ENCODE measurements at places on chromosomes 12 and 14.
A peak's percentile ranks its signal among the peaks of the same experiment; 100 is the strongest.

- DNase-seq = no peak
These were observed 210.4 kb upstream of the RGS6 start for GRCh38 chr14:71721791-71722190.

GRCh38 chr14:52917735-52918134, 33.1 kb downstream of the FERMT2 start:
- no peak for DNase-seq

DNA sequence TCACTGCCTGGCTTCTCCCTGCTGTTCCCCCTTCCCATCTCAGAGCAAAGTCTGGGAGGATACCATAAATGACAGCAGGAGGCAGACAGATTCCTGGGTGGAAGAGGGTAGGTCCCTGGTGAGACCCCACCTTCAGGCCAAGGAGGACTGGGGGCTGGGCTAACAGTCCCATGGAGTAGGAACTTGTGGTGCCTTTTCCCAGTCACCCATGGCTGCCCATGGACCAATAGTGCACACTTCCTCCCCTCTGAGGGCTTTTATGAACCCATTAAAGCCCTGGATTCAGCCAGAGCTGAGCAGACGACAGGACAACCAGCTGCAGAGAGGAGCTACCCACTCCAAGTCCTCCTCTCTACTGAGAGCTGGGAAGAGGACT, 36.6 kb upstream of the OR5AU1 start:
- DNase-seq = no peak

DNA sequence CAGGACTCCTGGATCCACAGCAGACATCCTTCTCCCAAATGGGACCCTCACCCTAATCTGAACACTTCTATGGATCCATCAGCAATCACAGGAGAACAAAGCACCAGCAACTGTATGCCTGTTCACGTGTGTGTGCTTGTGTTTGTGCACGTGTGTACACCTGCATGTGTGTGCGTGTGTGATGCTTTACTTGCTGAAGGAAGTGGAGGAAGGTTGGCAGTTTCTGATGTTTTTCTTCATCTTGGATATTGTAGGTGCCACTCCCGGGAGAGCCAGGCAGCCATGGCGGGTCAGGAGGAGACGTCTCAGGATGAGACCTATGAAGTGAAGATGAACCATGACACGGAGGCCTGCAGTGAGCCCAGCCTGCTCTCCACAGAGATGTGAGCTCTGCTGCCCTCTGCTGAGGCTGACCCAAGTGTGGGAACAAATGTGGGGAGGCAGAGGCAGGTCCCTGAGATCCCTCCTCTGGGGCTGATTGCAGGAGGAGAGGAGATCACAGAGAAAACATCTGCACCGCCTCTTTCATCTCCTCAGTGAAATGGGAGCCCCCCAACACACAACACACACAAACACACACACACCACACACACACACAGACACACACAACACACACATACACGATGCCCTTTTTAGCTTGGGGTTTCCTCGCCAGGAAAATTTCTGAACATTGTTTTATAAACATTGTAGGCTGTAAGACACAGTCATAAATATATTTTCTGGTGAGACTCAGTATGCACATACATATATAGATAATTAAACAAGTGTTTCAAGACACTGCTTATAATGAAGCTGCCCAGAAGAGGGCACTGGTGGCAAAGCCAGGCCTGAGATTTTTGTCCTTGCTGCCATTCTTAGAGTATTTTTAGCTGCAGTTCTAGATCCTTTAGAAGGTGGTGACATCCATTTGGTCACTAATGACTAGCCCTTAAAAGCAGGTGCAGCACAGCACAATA, 112.2 kb upstream of the FKBP4 start:
- DNase-seq = no peak

- DNase-seq = no peak
These were observed 32.0 kb upstream of the DLGAP5 start for GRCh38 chr14:55223364-55223763.

GRCh38 chr12:132861558-132861957, 25.8 kb downstream of the CHFR start:
- DNase-seq = no peak

DNA sequence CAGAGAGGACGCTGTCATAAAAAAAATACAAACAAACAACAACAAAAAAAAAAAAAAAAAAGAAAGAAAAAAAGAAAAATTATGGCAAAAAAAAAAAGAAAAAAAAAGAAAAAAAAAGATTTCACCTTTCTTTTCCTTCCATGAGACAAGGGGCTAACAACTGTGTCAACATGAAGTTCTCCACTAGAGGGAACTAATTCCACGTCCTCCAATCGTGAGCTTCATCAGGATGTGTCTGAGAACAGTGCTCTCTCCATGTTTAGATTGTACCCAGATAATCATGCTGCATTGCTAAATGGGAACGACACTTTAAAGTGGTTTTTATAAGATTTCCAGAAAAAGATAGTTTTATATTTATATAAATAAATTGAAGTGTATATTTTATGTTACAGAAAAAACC, 96.2 kb upstream of the PTPRB start:
- DNase-seq = peak; percentile 43

DNA sequence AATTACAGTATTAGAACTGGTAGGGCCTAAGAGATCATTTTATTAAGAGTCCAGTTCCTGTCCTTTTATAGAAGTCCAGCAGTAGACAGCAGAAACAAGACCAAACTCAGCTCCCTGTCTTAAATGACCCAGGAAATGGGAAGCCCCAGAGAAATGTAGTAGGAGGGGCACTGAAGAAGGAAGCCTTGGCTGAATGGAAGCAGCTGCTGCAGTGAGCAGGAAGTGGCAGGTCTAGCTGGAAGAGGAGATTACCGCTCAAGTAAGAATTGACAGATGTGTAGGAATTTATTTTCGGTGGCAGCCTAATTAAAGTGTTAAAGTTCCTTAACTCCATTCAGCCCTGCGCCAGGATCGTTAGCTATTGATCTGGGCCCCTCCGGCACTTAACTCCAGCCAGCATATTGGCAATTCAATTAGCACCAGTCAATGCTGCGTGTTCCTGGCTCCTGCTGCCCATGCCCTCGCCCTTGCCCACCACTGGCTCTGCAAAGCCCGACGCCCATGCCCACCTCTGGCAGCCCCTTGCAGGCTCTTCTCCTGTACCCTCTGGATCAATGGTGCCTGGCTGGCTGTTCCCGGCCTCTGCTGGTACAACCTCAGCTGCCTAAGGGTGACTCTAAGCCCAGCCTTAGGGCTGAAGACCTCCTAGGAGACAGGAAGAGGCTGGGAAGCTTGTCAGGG, 21.1 kb downstream of the ZFHX2 start:
- no peak for DNase-seq

DNA sequence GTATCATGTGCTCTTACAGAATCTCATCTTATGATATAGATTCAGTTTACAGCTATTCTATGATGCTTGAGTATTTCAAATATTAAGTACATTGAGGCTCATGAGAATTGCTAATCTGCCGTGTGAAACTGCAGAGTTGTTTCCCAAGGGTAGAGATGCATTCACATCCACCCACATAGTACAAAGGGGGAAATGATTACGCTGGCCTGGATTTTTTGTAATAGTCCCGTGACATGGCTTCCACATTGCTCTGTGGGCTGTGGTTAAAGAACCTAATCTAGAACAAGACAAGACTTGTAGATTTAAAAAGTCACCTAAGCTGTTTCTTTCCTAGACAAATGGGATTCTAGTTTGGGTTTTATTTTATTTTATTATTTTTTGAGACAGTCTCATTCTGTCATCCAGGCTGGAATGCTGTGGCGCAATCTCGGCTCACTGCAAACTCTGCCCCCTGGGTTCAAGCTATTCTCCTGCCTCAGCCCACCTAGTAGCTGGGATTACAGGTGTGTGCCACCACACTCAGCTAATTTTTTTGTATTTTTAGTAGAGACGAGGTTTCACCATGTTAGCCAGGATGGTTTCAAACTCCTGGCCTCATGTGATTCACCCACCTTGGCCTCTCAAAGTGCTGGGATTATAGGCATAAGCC, 13.0 kb upstream of the RIOX1 start:
- no peak for DNase-seq

- no peak for DNase-seq
These were observed 44.3 kb upstream of the TMPO start for GRCh38 chr12:98471085-98471484.

- DNase-seq = no peak
These were observed 25.4 kb downstream of the CDC42BPB start for GRCh38 chr14:103031956-103032355.

DNA sequence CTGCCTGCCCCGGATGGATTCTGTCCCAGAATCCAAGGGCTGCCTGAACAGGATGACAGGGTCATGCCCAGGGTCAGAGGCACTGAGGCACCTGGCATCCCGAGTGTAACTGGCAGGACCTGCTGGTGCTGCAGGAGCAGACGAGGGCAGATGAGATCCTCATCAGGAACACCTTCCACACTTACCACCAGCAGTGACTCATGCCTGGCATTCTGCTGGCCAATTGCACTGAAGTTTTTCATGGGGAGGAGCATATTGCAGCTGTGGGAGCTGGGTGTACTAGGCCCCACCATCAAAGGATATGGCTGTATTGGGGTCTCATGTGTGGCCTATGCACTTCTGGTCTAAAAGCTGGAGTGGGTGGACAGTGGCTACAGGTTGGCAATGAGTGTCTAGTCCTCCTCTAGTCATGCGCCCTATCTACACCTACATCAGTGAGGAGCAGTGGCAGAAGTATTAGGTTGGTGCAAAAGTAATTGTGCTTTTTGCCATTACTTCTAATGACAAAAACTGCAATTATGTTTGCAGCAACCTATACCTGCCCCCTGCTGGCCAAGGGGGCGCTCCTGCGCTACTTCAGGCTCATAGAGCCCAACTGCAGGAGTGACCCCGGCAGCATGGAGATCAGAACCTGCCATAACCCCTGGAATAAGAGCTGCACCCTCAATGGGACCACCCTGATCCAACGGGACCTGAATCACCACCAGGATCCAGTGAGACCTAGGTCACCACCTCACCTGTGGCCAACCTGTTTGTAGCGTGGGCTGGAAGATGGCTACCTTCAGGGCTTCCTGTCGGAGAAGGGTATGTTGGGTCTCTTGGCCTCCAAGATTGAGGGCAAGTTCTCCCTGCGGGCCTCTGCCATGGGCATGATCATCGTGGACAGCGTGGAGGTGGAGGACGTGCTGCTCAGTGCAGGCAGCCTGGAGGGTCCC, 8.0 kb upstream of the C12orf42 start:
- no peak for DNase-seq

- no peak for DNase-seq
These were observed 14.0 kb upstream of the KLRD1 start for GRCh38 chr12:10293570-10294227.

- no peak for DNase-seq
These were observed 19.7 kb downstream of the CORO1C start for GRCh38 chr12:108711489-108712164.

- no peak for DNase-seq
These were observed 421.2 kb downstream of the SOX5 start for GRCh38 chr12:23528316-23528715.

DNA sequence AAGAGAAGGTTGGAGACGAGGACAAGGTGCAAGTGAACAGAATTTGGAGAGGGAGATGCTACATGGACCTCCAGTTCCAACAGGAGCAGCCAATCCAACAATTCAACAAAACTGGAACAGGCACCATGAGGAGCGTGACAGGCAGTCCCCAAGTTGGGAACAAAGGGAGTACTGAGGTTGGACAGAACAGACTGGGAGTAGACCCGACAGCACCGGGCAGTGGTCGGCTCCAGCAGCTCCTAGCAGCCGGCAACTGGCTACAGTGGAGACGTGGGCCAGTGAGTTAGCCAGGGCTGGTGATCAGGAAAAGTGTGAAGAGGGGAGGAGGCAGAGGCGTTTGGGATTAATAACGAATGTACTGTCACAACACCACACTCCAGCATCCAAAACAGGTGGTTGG, 16.4 kb downstream of the MAP3K9 start:
- DNase-seq = no peak

DNA sequence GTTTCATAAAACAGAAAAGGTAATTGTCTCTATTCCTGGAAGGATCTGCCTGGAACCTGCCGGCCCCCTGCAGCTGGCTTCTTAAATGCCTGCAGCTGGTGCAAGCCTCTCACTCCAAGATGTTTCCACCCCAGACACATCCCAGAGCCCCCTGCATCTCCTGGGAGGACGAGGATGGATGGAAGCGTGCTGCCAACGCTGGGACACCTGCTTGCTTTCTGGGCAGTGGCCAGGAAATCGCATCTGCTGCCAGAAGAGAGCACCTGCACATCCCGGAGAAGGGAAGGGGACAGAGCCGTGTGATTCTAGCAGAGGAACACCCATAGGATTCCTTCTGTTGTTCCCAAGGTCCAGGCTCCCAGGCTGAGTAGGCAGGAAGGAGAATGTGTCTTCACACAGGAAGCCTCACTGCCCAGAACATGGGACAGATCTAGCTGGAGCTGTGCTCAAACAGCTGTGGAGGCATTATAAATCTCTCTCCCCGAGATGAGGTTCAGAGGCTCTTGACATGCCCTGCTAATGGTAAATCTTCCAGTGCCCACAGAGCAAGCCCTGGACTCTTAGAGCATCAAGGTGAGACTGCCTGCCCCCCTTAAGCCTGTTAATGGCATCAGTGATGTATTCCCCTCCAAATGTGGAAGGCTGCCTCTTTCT, 138.8 kb upstream of the MAP1LC3B2 start:
- no peak for DNase-seq

DNA sequence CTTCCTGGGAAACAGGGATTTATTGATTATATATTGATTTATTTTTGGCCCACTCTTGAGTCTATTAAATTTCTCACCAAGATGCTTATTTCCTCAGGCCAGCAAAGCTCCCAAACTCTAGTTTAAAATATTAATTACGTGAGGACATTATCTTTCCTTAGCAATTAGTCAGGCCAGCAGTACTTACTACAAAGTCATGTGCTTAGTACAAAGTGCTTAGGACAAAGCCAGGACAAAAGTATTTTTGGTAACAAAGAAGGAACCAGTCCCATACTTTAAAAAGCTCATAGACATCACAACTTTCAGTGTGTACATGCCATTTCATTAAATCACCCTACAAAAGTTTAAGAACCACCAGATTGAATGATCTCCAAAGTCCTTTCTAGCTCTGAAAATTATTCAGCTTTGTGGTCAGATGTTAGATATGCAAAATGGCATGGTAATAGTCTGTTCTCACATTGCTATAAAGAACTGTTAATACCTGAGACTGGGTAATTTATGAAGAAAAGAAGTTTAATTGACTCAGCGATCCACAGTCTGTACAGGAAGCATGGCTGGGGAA, 94.7 kb upstream of the PWP1 start:
- no peak for DNase-seq

- no peak for DNase-seq
These were observed 436 bp downstream of the VPS33A start for GRCh38 chr12:122265886-122266229.

DNA sequence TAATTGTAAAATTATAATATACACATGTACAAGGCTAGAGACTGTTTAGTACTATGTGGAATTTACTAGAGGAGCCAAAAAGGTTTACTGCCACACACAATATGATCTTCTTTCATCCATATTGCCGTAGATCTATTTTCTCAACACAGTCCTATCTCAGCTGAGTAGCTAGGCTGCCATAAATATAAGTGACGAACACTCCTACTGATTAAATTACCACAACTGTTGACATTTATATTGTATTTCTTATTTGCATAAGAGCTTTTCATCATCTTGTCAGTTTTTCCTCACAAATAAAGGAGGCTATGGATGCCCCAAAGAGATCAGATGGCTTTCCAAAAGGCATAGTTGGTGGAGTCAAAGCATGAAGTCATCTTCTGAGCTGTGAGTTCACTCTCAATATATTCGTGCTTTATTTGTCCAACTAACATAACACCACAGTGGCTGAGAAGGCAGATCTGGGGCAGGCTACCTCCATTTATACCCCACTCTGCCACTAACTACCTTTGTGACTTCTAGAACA, 78.6 kb downstream of the CCDC59 start:
- no peak for DNase-seq

Data from GM04504 (cell line).